Activated CD4-positive, alpha-beta T cell treated with anti-CD3 and anti-CD28 coated beads, Interleukin-2, amount 10 ng/mL, durations not matched to agents 7 days and 5 days (primary cell): ENCODE measurements at places on chromosomes 16 and 17.

GRCh38 chr17:39671651-39672521, 3.6 kb downstream of the PNMT start:
- DNase-seq = no peak

- no peak for DNase-seq
Measured at GRCh38 chr17:11300738-11301137, 59.7 kb downstream of the SHISA6 start.

DNA sequence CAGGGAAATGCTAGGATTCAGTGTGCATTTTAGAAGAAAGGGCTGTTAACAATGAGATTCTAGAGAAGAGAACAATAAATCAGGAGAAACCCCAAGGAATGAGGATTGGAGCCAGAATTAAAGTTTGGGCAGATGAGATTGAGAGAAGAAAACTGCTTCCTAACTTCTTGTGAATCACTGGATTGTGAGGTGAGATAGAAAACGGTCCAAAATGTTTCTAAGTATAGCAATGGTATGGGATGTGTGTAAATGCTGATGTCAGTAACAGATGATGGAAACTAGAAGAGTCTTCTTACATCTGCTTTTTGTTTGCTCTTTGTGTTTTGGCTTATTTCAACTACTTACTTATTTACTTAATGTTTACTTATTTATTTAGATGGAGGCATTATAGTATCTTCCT, 123.0 kb downstream of the KCNJ2 start:
- no peak for DNase-seq

DNA sequence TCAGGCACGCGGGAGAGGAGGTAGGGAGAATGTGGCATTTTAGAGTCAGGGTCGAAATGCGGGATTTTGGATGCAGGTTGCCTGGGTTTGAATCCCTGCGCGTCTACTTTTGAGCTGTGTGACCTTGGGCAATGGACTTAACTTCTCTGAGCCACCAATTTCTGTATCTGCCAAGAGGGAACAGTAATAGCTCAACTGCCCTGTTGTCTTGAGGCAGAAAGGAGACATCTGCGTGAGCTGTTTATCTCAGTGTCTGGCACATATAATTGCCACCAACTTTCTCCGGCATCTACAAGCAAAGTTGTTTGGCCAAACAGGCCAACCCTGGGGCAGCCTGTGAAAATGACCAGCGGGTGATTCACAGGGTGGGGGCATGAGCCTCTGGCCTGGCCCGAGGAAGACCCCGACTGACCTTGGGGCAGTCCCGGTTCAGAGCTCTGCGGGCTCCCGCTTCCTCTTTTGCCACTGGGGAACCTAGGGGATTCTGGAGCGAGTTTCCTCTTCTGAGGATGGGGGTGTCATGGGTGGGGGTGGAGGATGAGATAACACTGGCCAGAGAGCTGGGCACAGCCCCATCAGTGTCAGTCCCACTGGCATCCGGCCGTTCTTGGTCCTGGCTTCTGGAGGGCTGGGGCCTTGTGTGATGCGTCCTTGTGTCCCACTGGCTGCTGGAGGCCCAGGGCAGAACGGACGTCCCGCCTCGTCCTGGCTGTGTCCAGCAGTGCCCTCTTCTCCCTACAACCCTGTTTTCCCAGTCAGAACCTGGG, 1.3 kb downstream of the SNN start:
- no peak for DNase-seq

DNA sequence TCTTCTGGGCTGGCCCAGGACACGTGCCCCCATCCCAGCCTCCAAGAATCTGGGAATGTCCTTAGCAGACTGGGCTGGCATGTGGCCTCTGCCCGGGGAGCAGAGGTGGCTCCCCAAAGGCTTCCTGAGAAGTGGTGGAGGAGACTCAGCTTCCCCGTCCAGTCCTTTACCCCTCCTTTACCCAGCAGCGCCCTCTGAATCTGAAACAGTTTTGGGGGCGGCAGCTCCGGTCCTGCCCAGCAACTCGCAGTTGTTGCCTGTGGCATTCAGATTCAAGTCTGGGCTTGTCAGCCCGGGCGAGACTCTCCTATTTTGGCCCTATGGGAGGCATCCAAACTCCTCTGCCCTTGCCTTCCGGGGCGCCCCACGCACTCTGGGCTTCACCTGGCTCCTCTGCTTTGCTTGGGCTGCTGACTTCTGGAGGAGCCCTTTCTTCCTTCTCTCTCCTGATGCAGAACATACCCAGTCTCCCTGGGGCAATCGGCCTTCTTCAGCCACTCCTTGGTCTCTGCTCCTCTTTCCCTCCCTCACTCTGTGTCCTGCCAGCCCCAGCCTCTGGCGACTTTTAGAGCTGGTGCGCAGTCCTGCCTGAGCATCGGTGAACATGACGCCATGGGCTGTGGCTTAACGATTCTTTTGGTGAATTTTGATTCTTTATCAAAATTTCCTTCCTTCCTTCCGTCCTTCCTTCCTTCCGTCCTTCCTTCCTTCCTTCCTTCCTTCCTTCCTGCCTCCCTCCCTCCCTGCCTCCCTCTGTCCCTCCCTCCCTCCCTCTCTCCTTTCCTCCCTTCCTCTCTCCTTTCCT, 55.2 kb downstream of the CMIP start:
- no peak for DNase-seq

DNA sequence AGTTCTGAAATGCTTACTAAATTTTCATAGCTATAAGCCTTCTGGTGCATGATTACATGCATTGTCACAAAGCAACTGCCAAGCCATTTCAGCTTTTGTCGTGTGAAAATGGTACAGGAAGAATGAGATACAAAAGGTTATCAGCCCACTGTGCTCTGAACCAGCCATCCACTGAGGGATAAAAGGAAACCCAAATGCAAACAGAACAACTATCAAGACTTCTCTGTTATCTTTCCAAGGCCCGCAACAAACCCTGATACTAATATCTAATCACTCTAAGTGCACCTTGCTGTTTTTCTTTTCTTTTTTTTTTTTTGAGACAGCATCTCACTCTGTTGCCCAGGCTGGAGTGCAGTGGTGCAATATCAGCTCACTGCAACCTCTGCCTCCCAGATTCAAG, 109.0 kb downstream of the FTO start:
- no peak for DNase-seq

DNA sequence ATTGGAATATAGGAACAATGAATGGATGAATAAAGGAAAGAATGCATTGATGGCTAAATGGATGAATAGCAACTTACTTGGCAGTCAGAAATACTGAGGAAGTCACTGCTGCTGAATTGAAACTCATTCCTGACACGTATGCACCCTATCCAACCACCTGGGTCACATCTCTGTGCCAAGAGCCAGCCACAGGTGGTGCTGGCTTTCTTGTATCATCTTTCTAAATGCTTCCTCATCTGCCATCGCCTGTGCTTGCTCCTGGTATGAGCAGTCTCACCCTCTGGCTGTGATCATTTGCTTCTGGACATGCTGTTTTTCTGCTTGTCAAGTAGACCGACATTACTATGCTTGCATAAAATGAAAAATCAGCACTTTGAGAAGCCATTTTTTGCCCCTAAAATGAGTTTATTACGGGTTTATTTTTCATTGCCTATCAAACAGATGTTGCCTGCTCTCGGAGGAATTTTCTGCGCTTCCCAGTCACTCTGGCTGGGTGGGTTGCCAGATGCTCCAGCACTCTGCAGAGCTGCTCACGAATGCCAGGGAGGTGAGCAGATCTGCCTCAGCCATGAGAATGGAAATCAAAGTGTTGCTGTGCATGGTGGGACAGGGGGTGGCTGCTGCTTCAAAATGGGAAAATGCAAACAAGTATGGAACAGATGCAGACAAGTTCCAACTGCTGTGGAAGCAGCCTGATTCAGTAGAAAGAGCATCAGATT, 1349.6 kb upstream of the CDH8 start:
- DNase-seq = no peak

DNA sequence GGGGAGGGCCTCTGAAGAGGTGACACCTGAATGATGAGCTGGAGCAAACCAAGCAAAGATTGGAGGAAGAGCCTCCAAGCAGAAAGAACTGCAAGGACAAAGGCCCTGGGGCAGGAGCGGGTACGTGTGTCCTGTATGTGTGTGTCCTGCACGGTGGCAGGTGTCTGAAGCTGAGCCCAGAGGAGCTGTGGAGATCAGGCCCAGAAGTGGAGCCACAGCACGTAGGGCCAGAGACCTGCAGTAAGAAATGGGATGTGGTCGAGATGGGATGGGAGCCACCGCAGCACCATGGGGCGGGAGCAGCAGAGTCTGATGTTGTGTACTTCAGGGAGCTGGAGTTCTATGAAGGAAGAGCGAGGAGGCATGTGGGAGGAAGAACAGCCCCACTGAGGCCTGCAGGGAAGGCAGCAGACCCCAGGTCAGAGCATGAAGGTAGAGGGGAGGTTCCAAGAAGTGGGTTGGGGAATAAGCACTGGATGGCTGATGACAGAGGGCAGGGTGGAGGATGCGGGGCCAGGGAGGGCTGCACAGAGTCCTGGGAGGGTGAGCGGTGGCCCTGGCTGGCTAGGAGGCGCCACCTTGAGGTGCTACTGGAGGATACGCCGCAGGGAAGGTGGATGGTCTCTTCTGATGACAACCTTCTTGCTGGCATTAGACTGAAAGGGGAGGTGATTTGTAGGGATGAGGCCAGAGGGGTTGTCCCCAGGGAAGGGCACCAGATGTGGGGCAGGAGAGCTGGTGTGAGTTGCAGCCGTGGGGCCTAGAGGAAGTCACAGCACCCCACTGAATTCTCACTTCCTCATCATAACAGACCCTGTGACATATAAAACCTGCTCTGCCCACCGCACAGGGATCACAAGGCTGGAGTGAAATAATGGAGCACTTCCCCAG, 10.6 kb upstream of the CETP start:
- peak; percentile 64 for DNase-seq

- no peak for DNase-seq
Measured at GRCh38 chr17:33811984-33812577, 443.0 kb upstream of the CCL2 start.

GRCh38 chr16:21197112-21197511, 14.3 kb downstream of the ZP2 start:
- DNase-seq = no peak

DNA sequence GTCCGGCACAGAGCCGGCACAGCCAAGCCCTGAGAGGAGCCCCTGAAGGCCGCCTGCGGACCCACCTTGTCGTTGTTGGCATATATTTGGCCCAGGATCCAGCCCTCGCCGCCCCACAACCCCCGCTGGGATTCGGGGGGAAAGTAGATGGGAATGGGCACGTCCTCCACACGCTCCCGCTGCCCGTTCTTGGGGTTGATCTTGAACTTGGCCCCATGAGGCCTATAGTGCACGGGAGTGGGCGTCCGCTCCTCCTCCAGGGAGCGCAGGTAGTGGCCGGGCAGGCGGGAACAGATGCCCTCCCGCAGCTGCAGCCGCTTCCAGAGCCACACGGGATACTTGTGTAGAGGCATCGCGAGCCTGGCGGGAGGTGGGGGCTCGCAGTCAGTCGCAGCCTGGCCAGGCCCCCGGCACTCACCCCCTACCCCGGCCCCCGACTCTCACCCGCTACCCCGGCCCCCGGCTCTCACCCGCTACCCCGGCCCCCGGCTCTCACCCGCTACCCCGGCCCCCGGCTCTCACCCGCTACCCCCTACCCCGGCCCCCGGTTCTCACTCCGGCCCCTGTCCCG, 387 bp downstream of the MRPL28 start:
- DNase-seq = no peak

GRCh38 chr17:72974605-72975232, 117.8 kb downstream of the SLC39A11 start:
- no peak for DNase-seq

GRCh38 chr17:76718516-76718915, 7.8 kb upstream of the MXRA7 start:
- no peak for DNase-seq

DNA sequence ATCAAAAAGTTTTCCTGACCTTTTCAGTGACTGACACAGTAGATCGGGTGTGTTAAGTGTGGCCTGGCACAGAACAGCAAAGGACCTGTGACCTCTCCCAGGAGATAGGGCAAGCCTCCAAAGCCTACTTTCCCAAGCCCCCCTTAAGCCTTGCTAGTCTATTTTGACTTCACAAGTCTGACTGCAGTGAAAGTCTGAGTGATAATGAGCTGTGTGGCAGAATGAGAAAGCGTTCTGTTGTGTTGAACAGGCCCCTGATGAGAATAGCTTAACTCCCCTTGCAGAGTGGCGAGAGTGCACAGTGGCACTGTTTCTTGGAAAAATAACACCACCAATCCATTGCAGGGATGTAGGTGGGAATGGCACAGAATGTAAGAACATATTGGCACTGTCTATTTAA, 32.8 kb downstream of the MMD start:
- DNase-seq = no peak

DNA sequence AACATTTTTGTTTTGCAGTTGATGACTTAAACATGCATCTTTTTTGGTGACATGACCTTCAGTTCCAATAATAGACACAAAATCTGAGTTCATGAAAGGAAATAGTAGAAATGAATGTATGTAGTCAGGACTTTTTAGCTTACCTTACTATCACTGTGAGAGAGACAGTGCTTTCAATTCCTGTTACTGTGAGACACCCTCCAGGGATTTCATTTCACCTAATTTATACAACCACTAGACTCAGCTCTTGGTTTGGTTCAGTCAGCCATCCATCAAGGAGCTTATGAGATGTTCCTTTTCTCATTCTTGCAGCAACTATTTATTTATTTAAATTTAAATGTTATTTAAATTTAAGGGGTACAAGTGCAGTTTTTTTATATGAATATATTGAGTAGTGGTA, 77.9 kb downstream of the MAP2K4 start:
- no peak for DNase-seq

GRCh38 chr17:9044772-9045463, 23.6 kb downstream of the NTN1 start:
- DNase-seq = no peak

- no peak for DNase-seq
Measured at GRCh38 chr16:83648347-83648746, 159.4 kb upstream of the HSBP1 start.

DNA sequence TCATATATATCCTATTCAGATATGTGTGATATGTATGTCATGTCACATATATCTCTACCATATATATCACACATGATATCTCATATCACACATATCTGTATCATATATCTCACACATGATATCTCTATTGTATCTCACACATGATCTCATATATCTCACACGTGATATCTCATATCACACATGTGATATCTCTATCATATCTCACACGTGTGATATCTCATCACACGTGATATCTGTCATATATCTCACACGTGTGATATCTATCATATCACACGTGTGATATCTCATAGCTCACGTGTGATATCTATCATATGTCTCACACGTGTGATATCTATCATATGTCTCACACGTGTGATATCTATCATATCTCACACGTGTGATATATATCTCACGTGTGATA, 240.7 kb downstream of the MAP2K4 start:
- DNase-seq = no peak

DNA sequence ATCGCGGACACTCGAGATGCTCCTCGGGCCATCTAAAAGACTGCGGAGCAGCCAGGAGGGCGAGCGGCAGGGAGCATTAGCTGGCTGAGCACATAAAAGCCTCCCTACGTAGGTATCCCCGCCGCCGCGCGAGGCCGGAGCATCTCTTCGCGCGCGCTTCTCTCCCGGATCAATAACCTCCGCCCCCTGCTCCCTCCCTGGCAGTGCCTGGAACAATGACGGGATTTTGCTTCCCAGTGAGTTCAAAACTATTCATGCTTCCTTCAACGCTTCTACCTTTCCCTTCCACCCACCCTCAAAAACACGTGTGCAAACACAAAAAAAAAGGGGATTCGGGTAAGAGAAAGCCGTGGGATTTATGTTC, 984 bp downstream of the CENPV start:
- peak; percentile 18 for DNase-seq

GRCh38 chr16:79929260-79929965, 328.9 kb upstream of the MAF start:
- no peak for DNase-seq

- DNase-seq = no peak
Measured at GRCh38 chr17:50977487-50978159, 111.5 kb upstream of the TOB1 start.
